Urinary bladder (tissue), 4 donors: ENCODE measurements at places on chromosomes 11 and 22. TPM values are rescaled to one million over a fixed set of nuclear protein-coding genes. Genes with fewer than 3 reads are reported as not detected.

GRCh38 chr22:45842291-45842991, 134.5 kb downstream of the WNT7B start:
- DNase-seq = no peak

DNA sequence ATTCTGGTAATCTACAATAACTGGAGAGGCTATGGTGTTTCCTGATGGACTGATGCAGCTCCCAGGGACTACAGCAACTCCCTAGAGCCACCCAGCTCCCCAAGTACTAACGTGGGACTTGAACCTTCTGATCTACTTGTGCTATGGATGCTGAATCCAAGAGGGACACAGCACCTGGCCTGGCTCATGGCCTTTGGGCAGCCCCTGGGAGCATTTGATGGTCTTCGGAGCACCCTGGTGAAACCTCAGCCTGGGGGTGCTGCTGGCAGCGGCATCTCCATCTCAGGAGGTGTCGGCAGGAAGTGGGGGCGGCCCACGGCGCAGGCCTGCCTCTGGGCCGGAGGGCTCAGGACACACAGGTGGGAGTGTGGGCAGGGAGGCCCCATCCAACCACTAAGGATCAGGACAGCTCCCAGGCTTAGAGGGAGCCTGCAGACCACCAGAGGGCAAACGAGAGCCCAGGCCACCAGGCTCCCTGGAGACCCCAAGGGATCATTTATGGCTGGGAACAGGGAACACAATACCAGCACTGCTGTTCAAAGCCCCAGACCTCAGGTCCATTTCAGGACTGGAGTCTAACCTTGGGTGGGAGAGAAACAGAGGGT, 8.7 kb downstream of the EHD1 start:
- no peak for DNase-seq

DNA sequence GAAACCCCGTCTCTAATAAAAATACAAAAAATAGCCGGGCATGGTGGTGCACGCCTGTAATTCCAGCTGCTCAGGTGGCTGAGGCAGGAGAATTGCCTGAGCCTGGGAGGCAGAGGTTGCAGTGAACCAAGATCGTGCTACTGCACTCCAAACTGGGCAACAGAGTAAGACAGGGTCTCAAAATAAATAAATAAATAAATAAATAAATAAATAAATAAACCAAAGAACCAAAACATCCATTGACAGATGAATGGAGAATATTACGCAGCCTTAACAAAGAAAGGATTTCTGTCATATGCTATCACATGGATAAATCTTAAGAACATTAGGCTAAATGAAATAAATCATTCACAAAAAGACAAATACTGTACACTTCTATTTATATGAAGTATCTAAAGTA, 11.1 kb upstream of the CSTF3 start:
- no peak for DNase-seq

- DNase-seq = no peak
These were observed 21.4 kb upstream of the EHF start for GRCh38 chr11:34599406-34599945.

DNA sequence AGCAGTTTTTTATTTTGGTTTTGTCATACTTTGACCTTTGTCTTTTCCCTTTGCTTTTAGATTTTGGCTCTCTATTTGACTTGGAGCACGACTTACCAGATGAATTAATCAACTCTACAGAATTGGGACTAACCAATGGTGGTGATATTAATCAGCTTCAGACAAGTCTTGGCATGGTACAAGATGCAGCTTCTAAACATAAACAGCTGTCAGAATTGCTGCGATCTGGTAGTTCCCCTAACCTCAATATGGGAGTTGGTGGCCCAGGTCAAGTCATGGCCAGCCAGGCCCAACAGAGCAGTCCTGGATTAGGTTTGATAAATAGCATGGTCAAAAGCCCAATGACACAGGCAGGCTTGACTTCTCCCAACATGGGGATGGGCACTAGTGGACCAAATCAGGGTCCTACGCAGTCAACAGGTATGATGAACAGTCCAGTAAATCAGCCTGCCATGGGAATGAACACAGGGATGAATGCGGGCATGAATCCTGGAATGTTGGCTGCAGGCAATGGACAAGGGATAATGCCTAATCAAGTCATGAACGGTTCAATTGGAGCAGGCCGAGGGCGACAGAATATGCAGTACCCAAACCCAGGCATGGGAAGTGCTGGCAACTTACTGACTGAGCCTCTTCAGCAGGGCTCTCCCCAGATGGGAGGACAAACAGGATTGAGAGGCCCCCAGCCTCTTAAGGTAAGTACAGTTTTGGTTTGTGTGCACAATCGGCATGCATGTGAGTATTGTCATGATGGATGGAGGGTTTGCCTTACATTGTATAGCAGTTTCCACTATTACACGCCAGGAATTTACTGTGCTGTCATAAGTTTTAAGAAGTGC, 25.0 kb downstream of the EP300 start:
- DNase-seq = no peak

DNA sequence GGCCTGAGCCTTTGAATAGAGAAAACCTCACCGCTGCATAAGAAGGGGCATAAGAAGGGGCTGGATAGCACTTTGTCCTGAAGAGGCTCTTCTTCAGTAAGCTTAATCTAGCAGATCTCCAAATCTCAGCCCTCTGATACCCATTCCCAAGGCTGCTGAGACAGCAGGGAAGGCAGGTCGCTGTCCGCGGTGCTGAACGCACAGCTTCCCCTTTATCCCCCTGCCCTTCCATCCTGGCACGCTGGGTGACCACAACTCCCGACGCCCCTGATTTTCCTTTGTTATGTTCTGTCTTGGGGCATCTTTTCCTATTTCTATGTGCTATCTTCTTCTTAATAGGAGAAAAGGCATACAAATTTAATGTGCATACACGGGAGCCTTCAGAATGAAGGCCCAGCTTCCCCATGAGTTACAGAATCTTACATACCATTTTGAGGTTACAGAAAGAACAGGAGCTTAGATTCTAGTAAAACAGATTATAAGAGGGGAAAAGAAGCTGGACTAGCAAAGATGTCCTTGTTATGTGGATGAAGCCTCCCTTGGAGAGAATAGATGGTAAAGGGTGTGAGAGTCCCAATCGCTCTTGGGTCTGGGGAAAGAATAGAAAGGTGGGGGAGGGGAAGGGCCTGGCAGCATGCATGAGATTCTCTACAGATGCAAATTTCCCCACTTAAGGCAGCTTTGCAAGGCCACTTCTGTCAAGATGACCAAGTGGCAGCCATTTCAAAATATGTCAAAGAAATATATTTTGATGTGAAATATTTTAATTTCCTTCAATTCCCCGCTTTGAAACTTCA, 5.7 kb upstream of the SULT4A1 start:
- no peak for DNase-seq

DNA sequence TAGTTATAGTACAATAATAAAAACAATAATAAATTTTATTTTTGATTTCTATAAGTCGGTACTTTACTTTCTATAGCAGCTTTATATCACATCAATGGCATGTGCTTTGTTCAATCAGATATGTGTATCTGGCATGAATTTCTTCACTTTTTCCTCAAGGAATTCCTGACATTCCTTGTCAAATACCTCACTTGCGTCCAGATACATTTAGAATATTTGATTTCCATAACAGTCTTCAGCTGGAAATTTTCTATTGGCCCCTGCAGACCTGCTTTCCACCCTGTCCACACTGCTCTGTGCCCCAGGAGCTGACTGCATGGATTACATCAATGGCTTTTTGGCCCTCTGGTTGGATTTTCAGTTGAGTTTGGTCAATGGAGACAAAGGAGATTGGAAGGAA, 93.2 kb downstream of the FAR1 start:
- DNase-seq = no peak

DNA sequence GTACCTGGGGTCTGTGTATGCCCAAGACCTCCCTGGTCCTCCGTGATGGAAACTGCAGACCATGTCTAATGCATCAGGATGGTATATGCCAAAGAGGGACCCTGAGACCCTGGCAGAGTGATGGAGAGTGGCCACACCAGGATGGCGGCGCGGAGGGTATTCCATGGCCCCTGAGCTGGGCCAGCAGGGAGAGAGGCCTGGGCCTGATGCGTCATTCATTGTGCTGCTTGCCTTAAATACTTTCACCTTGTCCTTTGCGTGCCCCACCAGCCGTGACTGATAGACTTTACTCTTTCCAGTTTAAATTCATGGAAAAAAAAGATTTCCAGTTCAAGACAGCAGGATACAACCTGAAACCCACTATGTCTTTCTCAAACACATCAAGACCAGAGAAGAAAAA, 5.6 kb upstream of the NDUFV1 start:
- DNase-seq = no peak

DNA sequence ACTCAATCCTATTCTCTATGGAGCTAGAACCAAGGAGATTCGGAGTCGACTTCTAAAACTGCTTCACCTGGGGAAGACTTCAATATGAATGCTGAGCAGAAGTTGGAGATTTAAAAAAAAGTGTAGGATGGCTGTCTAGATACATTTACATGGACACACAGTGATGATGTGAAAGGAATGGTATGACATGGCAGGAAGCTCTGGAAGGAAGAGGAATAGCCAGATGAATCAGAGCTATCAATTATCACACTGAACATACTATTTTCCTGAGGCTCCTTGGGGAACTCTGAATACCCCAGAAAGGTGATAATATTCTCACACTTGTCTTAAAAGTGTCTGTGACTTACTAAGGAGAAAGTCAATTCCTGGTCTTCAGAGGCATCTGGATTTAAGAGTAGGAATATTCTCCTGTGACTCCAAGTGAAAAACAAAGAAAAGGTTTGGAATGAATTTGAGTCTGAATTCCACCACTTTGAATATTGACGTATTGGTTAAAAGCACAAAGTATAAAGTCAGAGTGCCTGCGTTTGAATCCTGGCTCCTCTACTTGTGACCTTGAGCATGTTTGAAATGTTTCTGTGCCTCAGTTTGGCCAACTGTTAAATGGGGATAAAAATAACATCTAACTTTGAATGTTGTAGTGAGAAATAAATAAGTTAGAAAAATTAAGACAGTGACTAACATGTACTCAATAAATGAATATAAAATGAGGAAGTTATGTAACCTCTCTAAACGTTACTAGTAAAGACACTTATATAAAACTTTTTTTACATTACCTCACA, 1.3 kb downstream of the OR52D1 start:
- no peak for DNase-seq

Gene DDX25
- 0.32 TPM for total RNA-seq

Gene TRIOBP
- 64.2 TPM for total RNA-seq

Gene BBOX1
- total RNA-seq = 0.74 TPM

Gene PAX6
- not detected for total RNA-seq

Gene KRTAP5-9
- total RNA-seq = not detected

Gene OR6T1
- total RNA-seq = not detected

Gene CASP12
- total RNA-seq = 1.1 TPM

Gene ADAMTS15
- 16.4 TPM for total RNA-seq
